Hematopoietic multipotent progenitor cell treated with erythropoietin and hydrocortisone succinate and interleukin-3 and kit ligand, for 15 days (in vitro differentiated cells): ENCODE measurements at places on chromosomes 5 and 9.

DNA sequence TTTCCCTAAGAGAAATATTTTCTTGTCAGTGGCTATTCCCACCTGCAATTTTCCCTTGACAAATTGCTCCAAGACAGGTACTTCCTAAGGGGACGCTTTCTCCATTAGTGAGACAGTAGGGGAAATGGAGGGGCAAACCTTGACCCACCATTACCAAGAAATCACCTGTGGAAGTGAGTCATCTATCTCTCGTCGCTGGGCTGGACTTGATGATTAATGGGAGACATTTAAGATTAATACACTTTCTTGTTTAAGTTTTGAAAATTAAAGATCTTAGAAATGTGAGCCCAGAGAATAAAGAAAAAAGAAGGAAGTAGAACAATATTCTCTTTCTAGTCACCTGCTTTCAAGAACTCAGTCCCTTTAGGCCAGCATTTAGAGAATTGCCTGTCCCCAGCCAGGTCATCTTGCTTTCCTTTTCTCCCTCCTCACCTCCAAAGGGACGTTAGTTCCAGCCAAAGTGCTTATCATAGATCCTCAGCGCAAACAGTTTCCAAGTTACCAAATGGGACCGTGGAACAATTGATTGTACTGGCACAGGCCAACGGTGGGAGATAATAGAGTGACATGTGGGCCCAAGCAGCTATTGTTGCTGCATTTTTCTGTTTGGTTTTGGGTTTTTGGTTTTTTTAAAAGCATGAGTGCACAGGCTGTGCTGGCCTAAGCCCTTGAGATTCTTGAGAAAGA lies 284.4 kb downstream of the ENC1 start:
- DNase-seq: no peak

GRCh38 chr5:82702046-82702445 lies 375.1 kb downstream of the TMEM167A start:
- no peak for DNase-seq

- DNase-seq: no peak
Observed at GRCh38 chr5:50684721-50685120, 18.3 kb downstream of the PARP8 start.

DNA sequence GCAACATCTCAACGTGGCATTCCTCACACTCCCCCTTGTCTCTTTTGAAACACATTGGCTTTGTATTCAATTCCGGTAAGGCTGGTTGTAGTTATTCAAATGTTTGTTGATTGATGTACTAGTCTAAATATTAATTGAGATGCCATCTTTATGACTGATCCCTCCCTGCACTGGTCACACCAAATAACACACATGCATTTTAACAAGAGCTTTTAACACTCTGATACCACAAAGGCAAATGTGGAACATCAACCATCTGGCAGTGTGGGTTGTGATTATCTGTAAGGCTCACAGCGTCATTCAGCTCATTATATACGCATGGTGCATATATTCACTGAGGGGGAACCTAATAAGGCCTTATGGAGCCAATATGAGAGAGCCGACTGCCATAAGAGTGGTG lies 305.0 kb downstream of the TENT4A start:
- no peak for DNase-seq

DNA sequence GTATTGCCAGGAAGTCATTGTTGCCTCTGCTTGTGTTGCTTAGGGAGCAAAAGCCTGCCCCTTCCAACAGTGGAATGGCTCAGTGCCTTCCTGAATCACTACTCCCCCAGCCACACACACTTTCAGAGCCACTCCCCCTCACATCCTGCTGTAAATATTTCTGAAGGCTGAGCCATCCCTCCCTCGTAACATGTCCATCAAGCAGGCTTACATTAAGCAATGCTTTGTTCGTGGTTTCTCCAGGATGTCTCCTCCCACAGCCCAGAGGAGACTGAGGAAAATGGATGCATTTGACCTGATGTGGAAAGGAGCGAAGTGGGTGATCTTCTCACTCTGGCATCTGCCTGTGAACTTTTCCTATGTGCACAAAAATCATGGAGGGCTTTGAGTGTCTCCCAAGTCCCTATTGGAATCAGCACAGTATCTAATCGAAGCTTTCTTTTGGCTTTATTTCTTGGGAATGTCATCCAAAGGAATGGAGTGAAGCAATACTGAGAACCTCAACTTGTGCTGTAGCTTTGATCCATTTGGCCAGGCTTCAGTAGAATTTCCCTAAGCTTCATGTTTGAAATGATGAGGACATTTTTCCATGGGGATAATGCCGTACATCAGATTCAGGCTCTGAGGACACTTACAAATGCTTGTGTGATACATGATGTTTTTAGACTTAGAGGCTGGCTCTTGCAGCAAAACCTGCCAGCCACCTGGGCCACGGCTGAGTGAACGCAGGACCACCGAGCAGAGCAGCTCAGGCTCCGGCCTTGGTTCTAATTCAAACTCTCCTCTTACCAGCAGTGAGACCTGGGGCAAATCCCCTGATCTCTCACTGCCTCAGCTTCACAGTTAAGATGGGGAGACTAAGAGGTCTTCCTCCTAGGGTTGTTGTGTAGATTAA lies 389.1 kb downstream of the ENC1 start:
- DNase-seq: no peak

GRCh38 chr5:144191998-144192397 lies 21.3 kb downstream of the KCTD16 start:
- DNase-seq: peak; percentile 48

- DNase-seq: no peak
Observed at GRCh38 chr5:149410721-149411432, 31.8 kb upstream of the IL17B start.

GRCh38 chr5:137401946-137402345 lies 97.2 kb downstream of the SPOCK1 start:
- DNase-seq: no peak

DNA sequence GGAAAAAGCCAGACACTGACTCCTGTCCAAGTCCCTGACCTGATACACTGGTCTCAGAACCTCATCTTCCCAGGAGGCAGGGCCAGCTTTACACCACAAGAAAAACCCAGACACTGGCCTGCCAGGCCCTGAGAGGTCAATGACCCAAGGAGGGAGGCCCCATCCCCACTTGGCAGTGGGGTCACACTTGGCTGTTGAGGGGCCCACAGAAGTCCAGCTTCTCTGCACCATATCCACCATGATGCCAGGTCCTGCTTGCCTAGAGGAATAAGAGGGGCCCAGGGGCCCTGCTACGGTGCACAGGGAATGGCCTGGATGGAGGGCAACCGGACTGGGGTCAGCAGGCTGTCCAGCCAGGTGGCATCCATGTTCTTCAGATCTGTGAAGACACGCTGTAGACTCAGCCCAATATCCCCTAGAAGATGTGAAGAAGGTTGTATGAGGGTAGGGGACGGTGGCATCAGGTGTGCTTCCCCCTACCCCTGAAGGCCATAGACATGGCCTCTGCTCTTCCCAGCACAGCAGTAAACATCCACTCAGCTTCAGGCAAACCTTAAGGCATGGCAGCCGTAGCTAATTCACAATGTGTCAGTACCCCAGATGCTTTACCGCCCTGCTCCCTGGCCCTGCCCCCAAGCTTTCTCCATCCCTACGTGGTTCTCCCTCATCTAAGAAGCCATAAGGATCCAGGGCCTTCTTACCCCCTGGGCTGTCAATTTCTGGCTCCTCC lies 6.7 kb downstream of the IRF1 start:
- no peak for DNase-seq

GRCh38 chr5:151601391-151601790 lies 10.3 kb upstream of the FAT2 start:
- DNase-seq: no peak

- DNase-seq: no peak
Observed at GRCh38 chr5:1062761-1063568, 48.9 kb downstream of the SLC12A7 start.

GRCh38 chr9:105242557-105242956 lies 1.9 kb upstream of the SLC44A1 start:
- no peak for DNase-seq

DNA sequence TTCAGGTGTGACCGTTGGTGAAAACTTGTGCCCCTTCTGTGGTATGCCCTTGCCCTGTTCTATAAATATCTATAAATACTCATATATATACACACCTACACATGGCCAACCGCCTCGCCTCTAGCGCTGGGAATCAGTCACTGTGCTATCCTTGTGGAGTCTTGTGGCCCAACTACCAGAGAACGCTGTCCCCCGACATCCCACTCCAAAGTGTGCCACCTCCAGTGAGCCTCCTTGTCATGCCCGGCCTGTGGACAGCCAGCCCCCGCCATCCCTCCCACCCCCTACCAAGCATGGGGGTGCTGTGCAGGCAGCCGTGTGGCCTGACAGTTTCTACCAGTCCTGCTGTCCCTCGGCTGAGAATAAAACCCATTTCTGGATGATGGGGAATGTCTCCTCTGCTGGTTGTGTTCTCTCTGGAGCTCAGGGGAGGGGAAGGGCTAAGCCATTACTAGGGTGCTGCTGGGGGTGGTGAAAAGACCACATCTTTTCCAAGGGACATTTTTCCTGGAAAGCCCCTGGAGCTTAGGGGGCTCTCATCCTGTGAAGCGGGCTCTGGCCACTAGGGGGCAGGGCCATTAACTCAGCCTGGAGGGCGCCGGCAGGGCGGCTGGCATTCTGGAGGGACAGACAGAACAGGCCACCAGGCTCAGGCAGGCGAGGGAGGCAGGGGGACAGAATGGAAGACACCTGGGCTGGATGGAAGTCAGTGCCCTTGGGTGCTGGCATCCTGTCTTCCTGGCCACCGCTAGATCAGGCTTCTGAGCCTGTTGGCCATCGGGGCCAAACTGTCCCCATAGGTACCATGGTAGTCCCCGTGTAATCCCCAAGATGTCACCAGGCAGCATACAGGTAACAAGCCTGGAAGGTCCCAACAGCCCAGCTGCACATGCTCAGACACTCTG lies 20.7 kb downstream of the GOLGA2 start:
- DNase-seq: peak; percentile 67

GRCh38 chr9:120931231-120932085 lies 4.9 kb upstream of the TRAF1 start:
- no peak for DNase-seq

DNA sequence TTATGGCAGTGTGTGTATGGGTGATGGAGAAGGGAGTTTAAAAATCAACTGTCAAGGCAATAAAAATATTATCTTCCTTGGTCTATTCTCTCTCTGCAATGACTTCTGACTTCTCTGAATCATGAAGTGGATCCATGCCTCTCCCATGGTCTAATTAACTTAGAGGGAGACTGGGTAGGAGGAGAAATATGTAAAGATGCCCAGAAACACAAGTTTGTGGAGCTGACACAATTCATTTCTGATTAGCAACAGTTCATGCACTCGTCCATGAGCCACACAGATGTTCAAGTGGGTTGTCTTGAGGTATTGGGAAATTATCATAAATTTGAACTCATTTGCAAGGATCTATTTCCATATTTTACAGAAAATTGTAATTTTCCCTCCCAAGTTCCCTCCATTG lies 38.1 kb downstream of the INSYN2B start:
- no peak for DNase-seq

GRCh38 chr5:57033103-57033502 lies 81.2 kb upstream of the MIER3 start:
- DNase-seq: no peak

DNA sequence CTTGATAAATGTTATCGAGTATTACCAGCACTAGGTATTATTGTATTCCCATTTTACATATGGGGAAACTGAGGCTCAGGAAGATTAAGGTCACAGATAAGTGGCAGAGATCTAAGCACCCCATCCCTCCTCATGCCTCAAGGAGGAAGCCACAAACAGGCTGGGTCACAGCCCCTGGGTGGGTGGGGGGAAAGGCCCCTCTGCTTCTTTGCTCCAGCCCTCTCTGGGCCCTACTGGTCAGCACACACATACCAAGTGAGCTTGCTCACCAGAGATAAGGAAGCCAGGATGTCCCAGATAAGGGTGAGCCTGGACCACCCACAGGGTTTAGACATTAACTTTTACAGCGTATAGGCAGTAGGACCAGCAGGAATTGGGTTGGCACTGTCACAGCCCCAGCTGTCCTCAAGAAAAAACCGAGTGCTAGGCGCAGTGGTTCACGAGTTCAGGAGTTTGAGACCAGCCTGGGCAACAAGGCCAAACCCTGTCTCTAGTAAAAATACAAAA lies 45.3 kb downstream of the STK10 start:
- peak; percentile 48 for DNase-seq

- no peak for DNase-seq
Observed at GRCh38 chr9:137823986-137824771, 53.4 kb upstream of the CACNA1B start.

GRCh38 chr9:93049491-93049890 lies 9.0 kb upstream of the SUSD3 start:
- no peak for DNase-seq

DNA sequence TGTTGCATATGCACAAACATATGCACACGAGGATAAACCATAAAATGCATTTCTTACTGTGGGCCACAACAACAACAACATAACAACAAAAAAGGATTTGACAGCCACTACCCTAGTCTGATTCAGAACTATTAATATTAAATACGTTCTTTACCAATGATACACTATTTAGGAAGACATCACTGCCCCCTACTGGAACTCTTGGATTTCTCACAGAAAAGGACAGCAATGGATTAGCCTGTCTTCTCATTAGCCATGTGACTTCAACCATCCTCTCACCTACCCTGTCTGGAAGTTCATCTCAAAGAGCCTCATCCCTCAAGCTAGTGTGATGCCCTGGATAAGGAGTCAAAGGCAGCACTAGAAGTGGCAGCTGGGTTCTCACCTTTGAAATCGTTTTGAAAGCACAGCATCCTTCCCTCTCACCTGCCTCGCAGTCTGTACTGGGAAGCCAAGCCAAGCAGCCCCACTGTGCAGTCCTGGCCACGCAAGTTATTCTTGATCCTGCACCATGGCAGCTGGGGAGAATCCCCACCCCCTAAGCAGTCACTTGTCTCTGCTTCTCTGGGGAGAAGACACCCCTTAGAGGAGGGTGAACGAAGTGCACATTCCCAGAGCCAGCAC lies 64.6 kb downstream of the SH3TC2 start:
- DNase-seq: peak; percentile 47

- DNase-seq: no peak
Observed at GRCh38 chr9:34089311-34089710, 37.2 kb downstream of the DCAF12 start.

DNA sequence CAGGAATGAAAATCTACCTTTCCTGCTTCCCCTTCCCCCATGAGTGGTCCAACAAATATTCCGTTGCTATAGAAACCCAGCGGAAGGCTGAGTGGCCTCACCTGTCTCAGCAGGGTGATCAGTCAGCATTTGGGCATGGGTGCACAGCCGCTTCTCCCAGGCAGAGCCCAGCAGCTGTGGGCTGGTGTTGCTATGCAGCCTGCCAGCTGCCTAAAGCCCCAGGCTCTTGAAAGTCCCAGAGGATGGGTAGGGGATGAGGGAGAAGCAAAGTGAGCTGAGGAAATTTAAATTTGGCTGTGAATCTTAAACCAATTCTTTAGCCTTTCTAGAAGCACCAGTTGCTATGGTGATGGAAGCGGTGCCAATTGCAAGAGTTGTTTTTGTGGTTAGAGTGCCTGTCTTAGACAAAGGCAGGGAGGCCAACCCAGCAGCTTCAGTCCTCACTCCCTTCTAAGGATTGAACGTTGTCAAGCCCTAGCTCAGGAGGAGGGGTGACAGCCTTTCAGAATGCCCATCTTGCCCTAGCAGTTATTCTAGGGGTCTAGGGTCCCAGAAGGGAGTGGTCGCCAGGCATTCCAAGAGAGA lies 151.5 kb upstream of the PITX1 start:
- DNase-seq: no peak

GRCh38 chr9:13716090-13716489 lies 436.6 kb upstream of the MPDZ start:
- no peak for DNase-seq
